CD4-positive, alpha-beta T cell treated with Interferon gamma for 1 hour (primary cell): ENCODE measurements at places on chromosomes 13 and 19.
A peak's percentile ranks its signal among the peaks of the same experiment; 100 is the strongest.

DNA sequence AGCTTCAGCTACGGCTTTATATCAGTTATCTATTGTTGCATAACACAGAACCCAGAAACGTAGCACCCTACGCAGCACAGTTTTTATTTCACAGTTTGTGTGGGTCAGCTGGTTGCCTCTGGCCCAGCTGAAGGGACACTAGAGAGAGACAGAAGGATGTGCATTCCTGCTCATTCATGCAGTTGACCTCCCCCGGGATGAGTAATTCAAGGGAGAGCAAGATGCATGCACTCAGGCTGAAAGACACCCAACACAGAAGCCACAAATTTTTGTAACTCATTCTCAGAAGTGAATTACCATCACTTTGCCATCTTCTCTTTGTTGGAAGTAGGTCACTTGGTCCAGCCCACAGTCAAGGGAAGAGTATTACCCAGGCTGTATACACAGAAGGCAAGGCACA, 89.5 kb downstream of the EFNB2 start:
- no peak for DNase-seq

GRCh38 chr19:14346279-14346678, 35.0 kb upstream of the ADGRE5 start:
- DNase-seq, result no peak

DNA sequence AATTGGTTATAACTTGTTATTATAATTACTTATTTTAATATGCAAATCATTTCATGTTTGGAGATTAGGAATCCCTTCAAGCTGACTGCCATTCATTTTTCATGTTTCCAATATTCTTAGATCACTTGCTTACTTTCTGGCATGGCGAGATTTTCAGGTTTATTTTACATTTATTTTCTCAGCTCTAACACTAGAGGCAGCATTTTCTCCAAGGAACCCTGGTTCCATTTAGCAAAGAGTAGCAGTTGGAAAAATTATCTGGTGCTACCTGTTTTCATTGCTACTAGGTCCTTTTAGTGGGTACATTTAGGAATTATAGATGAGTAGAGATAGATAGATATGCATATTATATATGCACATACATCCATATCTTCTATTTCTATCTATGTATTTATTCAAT, 90.9 kb upstream of the TRPC4 start:
- DNase-seq, result no peak

- DNase-seq, result no peak
Observed at GRCh38 chr19:46787331-46788261, 798 bp downstream of the SLC1A5 start.

GRCh38 chr13:27556109-27556508, 64.2 kb downstream of the LNX2 start:
- DNase-seq, result no peak

DNA sequence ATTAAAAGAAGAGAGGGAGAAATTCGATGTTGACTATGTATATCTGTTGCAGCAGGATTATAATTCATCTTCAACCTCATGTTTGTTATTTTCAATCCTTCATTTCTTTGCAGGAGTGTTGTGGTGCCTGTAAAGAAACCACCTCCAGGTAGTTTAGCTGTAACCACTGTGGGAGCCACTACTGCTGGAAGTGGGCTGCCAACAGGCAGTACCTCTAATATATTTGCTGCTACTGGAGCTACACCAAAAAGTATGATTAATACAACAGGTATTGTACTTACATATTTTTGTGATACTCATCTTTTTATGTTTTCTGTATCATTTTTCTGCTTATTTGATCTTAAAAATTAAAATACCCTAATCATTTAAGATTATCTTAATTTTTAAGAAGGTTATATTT, 266.5 kb downstream of the NBEA start:
- DNase-seq, result no peak

GRCh38 chr13:33865945-33866344, 48.0 kb downstream of the RFC3 start:
- no peak for DNase-seq

DNA sequence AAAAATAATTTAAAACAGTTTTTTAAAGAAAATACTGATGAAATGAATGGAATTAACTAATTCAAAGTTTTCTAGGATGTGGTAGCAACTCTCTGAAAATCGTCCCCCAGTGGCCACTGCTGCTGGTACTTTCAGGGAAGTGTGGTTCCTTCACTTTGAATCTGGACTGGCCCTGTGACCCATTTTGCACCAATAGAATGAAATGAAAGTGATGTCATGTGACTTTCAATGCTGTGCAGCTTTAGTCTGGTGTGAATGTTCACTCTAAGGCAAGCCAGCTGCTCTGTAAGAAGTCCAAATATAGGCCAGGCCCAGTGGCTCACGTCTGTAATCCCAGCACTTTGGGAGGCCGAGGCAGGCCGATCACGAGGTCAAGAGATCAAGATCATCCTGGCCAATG, 26.4 kb upstream of the HNRNPA1L2 start:
- no peak for DNase-seq

GRCh38 chr13:99225078-99225477, 24.4 kb downstream of the UBAC2 start:
- no peak for DNase-seq

DNA sequence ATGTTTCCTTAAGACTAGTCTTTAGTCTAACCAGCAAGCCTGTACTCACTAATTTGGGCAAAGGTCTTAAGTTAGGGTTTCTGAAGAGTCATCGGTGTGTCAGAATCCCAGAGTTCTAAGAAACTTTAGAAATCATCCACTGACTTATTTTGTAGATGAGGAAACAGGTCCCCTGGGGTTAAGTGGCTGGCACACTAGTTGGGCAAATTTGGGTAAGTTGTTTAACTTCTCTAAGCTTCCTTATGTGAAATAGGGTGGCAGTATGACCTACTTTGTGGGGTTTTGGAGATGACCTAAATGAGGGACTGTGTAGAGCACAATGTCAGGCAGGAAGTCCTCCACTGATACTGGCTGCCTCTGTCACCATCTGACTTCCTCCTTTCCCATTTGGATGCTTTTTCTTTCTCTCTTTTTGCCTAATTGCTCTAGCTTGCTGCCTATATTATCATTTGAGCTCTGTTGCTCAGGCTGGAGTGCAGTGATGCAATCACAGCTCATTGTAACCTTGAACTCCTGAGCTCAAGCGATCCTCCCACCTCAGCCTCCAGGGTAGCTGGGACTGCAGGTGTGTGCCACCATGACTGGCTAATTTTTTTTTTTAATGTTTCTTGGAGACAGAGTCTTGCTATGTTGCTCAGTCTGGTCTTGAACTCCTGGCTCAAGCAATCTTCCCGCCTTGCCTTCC, 2.3 kb downstream of the ADGRE3 start:
- DNase-seq, result peak; percentile 27

GRCh38 chr19:10001899-10002298, 8.4 kb downstream of the COL5A3 start:
- DNase-seq, result no peak

DNA sequence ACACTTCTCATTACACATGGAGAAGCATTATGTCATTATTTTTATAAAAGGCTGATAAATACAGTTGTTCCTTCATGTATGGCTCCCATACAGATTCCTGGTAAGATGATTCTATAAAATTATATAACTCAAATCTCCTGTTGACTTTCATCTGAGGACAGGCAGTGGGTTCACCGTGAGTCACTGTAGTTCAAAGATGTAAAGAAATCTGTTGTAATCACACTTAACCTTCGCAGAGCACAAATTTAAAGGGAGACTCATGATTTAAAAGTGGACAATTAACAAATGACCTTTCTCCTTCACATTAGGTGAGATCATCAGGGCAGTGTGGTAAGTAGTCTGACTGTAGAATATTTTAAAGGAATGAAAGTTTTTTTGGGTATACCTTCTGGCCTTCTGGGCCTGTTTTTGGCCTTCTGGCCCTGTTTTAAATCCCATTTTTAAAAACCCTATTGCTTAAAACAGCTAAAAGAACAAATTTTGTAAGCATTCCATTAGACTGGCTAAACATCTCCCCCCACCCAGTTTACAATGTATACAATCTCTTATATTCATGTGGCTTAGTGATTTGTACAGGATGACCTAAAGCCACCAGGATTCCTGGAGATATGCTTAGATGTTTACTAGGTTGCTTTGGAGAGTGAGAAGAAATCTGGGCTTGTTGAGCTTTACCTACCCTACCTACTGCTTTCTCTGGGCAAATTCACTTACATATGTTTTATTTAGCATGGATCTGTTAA, 171.2 kb downstream of the ITGBL1 start:
- no peak for DNase-seq

GRCh38 chr19:39111593-39112199, 13.9 kb upstream of the PAK4 start:
- DNase-seq, result no peak

GRCh38 chr13:43662976-43663375, 123.8 kb downstream of the ENOX1 start:
- DNase-seq, result no peak

DNA sequence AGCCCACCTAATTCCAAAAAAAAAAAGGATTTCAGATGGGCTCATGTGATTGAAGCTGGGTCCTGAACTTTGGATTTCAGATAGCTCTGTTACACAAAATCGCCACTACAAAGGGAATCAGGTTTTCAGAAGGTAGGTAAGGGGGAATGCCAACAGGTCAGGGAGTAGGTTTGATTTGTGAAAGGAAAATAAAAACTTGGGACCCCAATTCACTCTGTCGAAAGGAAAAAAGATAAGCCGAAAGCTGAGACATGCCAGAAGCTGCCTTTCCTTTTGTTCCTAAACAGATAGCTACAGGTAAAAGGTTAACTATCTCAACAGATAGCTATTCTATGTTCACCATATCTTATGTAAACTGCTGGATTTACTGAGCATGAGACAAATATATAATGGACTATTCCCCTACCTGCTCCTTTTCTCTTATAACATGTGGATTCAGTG, 4.0 kb downstream of the KRTDAP start:
- no peak for DNase-seq

GRCh38 chr19:2312820-2313501, 5.0 kb upstream of the LINGO3 start:
- DNase-seq, result no peak

DNA sequence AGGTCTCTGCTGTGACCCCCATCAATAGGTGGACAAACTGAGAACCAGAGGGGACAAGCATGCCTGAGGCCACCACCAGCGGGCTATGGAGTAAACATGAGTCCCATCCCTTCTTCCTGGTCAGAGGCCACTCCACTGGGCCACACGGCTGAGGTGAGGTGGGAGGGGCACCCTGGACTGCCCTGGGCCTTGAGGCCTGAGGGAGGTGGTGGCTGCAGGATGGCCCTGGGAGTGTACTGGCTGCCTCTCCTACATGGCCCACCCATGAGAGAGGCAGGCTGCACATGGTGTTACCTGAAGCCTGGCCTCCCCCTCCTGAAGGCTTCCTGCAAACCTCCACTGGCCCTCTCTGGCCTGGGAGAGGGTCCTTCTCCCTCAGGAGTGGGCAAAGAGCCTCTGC, 222.4 kb downstream of the TUBA3C start:
- DNase-seq, result no peak

DNA sequence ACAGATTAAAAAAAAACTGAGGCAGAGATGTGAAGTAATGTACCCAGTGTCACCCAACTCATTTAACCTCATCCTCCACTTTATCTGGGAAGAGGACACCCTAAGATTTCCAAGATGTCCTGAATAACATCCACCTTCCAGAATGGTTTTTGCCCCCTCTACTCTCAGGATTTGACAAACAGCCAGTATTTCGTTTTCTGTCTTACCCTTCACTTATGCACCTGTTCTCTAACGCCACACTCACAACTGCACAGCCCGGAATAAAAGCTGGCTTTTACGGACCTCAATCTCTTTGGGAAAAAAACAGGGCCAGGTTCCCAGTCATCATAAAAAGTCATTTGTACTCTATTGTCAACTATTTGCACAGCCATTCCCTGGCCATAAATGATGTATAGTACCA, 21.2 kb upstream of the CEACAM6 start:
- no peak for DNase-seq

GRCh38 chr13:26280822-26281221, 26.9 kb downstream of the CDK8 start:
- DNase-seq, result no peak

DNA sequence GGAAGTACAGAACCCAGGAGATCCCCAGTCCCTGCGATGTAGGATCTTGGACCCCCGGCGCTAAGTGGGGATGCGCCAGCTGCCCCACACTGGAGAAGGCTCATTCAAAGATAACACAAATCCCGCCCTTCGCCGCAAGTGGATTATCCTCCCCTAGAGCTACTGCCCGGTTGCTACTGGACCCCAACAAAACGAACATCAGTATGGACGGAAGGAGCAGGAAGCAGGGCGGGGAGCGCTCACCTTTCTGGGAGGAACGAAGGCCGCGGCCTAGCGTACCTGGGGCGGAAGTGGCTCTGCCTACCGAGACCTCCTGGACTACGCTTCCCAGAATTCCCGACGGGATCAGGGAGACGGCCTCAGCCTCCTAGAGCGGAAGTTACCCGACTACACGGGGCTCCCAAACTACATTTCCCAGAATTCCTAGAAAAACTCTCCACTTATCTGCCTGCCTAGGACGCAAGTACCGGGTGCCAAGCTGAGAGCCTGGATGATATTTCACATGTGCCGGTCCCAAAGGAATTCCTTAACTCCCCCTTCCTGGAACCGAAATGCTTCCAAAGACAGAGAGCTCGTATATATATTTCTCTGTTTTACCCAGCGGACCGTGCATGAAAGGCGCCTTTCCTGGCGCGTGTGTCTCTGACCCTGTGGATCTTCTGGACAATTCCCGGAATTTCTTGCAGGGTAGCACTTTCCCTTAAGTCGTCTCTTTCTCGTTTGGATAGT, at the start of gene ZNF112:
Gene ZNF112, minus strand, starts transcription at position 298 of the 729 bp plus-strand sequence. CDS start 16,141 bp downstream, outside the sequence.
- peak; percentile 33 for DNase-seq

DNA sequence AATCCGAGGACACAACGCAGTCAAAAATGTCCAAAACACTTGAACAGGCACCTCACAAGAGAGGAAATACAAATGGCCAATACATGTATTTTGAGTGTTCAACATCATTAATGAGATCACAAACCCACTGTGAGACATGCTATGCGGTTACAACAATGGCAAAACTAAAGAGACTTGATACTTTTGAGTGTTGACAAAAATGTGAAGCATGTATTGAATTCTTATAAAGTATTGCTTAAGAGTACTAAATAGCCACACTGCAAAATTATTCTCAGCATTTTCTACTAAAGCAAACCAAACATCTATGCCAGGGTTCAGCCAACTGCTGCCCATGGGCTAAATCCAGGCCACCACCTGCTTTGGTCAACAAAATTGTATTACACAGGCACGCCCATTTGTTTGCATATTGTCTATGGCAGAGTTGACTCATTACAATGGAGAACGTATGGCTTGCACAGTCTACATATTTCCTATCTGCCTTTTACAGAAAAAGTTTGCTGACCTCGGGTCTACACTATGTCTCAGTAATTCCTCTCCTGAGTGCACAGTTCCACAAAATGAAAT, 135.3 kb downstream of the B3GLCT start:
- no peak for DNase-seq

GRCh38 chr13:100892981-100893380, 218.4 kb upstream of the TMTC4 start:
- DNase-seq, result no peak

DNA sequence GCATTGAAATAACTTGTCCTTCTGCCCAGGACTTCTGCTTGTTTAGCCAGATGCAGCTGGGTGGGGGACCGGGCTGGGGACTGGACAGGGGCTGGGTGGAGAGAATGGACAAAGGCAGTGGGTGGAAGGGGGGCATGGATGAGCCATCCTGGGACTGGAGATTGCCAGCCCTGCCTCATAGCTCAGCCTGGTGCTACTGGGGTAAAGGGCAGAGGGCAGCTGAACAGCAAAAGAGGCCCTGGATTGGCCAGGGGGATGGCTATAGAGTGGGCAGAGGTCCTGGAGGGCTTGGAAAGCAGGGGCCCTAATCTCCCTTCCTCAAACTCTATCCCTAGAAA, 17.7 kb upstream of the PLAUR start:
- no peak for DNase-seq
